ENCODE measurements at places on chromosomes 13 and 19.

DNA sequence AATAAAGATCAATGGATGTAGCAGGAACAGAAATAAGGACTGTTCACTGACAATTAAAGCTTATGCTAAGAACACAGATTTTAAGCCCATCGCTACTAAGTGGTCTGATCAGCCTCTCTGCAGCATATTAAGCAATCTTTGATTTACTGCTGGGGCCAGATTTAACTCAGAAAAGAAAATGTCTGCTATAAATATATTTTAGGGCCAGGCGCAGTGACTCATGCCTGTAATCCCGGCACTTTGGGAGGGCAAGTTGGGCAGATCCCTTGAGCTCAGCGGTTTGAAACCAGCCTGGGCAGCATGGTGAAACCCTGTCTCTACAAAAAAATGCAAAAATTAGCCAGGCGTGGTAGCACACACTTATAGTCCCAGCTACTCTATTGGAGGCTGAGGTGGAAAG is 43.0 kb downstream of the METTL21C start:
- no peak for DNase-seq

DNA sequence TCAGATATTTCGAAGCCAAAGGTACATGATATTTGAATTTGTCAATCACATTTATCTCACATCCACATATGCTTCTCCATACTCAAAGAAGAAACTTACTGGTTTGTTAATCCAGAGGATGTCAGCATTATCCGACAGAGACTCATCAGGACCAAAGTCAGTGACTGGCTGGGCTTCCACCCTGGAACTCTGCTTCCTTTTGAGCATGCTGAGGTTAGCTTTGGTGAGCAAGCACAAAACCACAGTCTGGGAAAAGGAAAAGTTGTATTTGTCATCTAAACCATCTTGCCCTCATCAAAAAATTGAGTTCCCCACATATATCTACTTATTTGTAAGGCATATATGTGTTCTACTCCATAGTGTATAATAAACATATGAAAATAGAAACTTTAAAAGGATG is 17.4 kb downstream of the NALCN start:
- peak; percentile 27 for DNase-seq

DNA sequence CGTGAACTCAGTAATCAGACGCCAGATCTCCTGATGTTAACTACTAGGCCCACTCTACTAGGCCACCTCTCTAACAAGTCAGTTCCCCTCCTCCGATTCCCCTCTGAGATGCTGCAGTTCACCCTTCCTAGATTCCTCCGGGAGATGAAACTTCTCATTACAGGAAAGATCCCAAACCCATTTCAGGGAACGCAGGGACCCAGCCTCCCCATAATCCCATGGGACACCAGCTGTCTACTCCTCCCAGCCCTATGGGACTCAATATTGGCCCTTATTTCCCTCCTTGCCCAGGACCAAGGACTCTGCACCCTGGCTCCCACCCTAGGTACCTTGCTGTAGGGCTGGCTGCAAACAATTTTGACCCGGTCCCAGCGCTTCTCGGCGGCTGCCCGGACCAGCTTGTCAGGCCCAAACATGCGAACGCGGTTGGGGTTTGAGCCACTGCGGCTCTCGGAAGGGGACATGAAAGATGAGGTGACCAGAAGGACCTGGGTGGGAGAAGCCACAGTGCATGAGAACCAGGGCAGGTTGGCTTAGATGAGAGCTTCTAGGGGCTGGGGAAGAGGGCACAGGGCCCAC is 20.9 kb downstream of the XRCC1 start:
- no peak for DNase-seq

- no peak for DNase-seq
These were observed 79.4 kb downstream of the MBNL2 start for GRCh38 chr13:97301382-97302095.

DNA sequence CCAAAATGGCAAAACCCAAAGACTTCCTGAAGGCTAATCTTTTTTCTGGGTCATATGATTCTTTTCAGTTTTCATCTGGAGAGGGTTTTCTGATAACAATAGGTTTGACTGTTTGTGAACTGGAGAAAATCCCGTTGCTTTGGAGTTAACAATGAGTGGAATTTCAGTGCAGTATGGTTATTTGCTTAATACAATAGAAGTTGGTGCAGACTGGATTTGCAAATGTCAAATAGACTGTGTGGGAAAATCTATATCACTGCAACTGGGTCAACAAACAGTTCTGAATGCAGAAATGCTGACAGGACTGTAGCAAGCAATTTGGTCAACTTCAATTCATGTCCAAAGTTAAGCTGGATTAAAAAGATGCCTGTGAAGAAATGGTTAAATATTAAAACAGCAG is 267.5 kb upstream of the ARGLU1 start:
- DNase-seq: no peak

DNA sequence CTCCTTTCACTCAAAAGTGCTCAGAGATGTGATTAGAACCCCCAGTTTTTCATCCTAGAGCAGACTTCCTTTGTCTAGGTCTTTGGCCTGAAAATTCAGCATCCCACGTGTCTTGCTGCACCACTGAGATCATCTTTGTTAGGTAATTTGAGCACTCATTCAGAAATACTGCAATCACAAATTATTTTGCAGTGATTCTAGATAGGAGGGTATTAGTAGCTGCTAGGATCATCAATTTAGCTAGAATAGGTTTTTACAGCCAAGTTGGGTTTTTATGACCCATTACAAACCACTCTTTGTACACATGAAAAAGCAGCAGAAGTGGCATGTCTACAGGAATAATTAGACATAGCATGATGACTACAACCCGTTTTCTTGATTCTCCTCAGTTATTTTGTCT is 219.6 kb downstream of the GPC6 start:
- no peak for DNase-seq

DNA sequence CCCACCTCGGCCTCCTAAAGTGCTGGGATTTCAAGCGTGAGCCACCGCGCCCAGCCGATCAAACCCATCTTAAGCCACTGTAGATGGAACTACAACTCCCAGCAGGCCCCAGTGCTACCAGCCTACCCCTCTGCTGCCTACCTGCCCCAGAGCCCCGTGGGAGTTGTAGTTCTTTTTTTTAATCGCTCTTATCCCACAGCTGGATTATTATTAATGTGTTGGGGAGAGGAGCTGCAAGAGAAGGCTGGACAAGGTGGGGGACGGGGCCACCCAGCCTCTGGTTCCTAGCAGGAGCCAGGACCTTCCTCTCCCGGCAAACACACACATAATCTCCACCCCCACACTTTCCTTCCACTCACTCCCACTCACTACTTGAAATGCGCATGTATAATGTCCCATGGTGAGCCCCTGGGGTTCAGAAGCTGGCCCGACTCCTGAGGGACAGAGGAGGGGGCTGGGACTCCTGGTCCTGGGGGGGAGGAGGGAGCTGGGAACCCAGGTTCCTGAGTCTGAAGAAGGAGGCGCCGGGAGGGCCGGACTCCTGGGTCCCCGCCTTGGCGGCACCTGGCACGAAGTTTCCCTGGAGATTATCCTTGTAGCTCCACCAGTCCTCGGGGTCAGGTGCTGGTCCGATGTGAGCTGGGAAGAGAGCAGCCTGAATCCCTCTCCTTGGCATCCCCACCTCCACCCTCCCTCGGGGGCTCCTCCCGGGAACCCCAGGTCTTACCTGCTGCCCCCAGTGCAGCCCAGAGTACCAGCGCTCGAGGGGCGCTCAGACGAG is 958 bp downstream of the CA11 start:
- no peak for DNase-seq

- no peak for DNase-seq
These were observed 45.6 kb downstream of the ANKRD10 start for GRCh38 chr13:110869231-110869804.

Measured in AG09309 (cell line).